ENCODE measurements at places on chromosomes 1 and 21. TPM values are rescaled to one million over a fixed set of nuclear protein-coding genes. Genes with fewer than 3 reads are reported as not detected.

DNA sequence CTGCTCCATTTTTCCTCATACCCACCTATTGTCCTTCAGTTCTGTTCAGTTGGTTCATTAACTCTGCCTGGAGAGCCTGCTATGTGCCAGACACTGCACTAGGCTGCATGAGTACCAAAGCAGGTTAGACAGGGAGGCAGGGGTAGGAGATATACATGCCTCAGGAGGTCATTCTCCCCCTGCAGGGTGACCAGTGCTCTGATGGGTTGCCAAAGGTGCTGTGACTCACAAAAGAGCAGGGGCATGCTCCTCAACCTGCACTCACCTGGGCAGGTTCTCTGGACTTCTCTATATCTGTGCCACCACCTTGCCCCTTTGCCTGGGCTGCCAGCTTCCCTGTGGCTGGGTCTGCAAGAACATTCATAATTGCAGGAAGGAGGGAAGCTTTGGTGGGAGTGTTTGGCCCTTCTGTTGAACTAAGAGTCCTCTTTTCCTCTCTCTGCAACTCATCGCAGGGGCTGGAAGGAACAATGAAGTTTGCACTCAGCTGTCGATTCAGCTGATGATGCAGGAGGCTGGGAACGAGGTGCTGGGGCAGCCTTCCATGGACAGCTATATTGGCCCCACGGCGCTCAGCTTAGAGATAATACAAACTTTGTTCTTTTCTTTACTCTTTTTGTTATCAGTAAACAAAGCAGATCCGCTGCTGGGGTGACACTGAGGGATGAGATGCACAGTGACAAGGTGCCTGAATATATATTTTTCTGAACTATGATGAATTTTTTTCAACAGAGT is 356.4 kb upstream of the PLXNA2 start:
- no peak for DNase-seq
- H3K27ac ChIP-seq = no peak overlapping the region
- H3K4me1 ChIP-seq = no peaks in the 10 kb centered on the region
- no peaks in the 10 kb centered on the region for H3K36me3 ChIP-seq
- no peak overlapping the region for H3K4me3 ChIP-seq

DNA sequence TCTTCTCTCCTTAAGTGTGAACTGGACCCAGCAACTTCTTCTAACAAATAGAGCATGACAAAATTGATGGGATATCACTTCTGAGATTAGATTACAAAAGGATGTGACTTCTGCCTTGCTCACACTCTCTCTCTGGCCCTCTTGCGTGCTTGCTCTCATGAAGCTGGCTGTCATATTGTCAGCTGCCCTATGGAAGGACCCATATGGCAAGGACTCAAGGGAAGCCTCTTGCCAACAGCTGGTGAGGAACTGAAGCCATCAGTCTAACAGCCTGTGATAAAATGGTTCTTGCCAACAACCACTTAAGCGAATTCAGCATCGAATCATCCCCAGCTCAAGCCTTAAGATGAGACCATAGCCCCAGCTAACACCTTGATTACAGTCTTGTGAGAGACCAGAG is 4.8 kb upstream of the TLR5 start:
- no peak overlapping the region for H3K4me3 ChIP-seq
- H3K4me1 ChIP-seq = peaks cover 3% of the 10 kb centered on the region
- no peak for DNase-seq
- H3K27ac ChIP-seq = no peak overlapping the region

DNA sequence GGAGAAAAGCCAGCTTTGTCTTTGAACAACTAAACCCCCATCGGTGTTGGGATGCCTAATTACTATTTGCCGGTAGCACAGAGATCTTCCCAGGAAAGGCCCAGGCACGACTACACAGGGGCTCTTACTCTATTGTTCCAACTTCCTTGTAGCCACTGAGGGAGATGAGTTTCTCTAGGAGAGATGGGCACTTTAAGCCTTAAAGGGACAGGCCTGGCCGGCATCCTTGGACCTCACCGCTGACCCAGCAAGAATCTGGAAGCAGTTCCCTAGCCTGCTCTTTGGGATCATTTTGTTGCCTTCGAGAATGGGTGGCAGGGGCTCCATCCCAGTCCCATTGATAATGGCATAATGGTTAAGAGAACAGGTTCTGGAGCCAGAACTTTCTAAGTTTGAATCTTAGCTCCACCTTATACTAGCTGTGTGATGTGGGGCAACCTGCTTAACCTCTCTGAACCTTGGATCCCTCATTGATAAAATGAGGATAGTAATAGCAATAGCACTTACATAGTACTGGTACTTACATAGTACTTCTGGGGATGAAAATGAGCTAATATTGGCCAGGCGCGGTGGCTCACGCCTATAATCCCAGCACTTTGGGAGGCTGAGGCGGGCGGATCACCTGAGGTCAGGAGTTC is 239.1 kb upstream of the TMEM51 start:
- no peaks in the 10 kb centered on the region for H3K36me3 ChIP-seq
- no peaks in the 10 kb centered on the region for H3K4me1 ChIP-seq
- no peaks in the 10 kb centered on the region for H3K27me3 ChIP-seq
- no peak overlapping the region for H3K4me3 ChIP-seq

Gene RBM11
- under 0.01 TPM for total RNA-seq

Measured in osteoblast (primary cell).